ENCODE measurements at places on chromosomes 7 and 10.
A peak's percentile ranks its signal among the peaks of the same experiment; 100 is the strongest.

GRCh38 chr7:17787257-17787656 lies 153.0 kb downstream of the SNX13 start:
- DNase-seq = no peak

GRCh38 chr7:33707427-33707826 lies 197.9 kb upstream of the BMPER start:
- no peak for DNase-seq

- DNase-seq = no peak
Observed at GRCh38 chr7:123824754-123825067, 20.3 kb upstream of the HYAL4 start.

DNA sequence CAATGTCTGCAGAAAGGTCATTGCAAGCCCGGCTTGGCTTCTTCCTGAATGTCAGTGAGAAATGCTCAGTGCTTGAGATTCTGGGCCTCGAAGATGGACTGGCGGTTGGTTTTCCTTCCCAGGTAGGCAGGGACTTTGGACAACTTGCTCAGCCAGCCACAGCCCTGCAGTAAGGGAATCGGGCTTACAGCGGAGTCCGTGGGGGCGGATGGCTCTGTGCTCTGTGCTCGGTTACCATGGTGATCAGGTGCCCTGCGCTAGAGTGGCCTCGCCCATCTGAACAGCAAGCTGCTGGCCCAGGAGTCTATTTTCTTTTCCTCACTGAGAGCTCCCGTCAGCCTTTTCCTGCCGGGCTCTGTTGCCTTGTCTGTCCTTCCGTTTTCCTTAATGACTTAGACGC lies 77.8 kb upstream of the SH2B2 start:
- no peak for DNase-seq

DNA sequence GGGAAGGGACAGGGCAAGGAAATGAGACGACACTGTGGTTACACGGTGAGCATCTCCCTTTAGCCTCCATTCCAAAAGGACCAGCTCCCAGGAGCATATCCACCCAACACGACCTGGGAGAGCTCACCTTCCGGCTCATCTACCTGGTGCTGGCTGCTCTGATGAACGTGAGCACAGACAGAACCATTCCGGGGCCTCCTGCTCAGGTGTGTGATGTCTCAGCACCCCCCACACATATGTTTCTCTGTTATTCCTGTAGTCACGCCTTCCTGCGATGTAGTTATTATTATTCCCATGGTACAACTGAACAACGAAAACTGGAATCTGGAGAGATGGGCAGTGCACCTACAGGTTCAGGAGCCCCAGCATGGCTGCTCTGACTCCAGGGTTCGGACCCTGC lies 20.5 kb upstream of the GPR26 start:
- no peak for DNase-seq

DNA sequence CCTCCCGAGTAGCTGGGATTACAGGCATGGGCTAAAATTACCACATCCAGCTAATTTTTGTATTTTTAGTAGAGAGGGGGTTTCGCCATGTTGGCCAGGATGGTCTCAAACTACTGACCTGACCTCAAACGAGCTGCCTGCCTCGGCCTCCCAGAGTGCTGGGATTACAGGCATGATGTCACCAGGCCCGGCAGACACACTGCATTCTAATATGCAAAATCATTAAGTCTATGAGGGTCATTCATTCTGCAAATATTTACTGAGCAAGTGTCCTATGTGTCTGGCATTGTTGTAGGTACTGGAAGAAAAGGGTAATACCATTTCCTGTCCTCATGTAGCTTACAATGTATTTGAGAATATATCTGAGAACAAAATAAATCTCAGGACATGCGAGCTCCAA lies 2.7 kb downstream of the PUS7 start:
- no peak for DNase-seq

DNA sequence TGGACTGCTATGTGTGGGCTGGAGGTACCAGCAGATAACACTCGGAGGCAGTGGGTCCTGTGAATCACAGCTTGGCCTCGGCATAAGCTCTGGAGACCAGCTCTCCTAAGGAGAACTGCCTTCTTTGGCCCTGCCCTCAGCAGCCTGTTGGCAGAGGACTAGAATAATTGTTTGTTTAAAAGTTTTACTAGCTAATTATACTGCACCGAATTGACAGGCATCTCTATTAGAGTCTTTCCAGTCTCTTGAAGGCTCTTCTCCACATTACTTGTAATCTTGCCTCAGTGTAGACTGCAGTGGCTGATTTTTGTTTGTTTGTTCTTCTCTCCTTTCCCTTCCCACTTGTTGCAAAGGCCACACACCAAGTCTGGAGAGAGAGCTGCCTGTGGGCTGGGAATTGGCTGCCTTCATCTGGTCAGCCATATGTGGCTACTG lies 183.2 kb downstream of the AUTS2 start:
- peak; percentile 46 for DNase-seq

GRCh38 chr7:143049362-143049761 lies 2.8 kb upstream of the OR6V1 start:
- DNase-seq = peak; percentile 59

DNA sequence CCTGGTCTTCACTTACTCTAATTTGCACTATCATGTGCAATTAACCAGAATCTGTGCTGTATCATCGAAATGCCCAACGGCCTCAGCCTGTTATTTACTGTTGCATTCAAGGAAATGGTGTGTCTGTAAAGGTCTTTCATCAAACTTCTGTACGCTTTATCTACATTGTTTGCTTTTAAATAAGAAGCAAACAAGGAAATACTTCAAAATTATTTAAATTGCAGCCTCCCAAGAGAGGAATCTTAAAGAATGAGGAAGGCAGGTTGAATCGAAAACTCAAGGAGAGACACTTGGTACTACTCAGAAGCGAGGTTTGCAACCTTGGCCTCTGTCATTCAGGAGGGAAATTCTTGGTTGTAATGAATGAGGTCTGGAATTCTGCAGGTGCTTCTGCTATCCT lies 40.7 kb downstream of the MGAM start:
- no peak for DNase-seq

DNA sequence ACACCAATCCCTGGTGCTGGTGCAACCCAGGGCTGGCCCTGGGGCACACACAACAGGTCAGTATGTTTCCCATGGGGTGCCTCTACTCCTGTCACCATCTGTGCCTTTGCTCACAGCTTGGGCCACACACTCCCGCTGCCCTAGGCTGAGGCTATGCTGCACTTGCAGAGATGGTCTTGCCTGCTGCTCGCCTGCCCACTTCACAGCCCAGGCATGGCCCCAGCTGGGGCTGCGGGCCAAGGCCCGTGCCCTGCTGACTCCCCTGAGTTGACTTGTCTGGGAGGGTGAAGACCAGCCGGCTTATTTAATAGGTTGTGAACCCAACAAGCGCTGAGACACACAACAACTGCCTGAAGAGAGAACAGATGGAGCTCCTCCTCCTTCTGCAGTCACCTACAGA lies 184.1 kb downstream of the ZNF33B start:
- DNase-seq = no peak

DNA sequence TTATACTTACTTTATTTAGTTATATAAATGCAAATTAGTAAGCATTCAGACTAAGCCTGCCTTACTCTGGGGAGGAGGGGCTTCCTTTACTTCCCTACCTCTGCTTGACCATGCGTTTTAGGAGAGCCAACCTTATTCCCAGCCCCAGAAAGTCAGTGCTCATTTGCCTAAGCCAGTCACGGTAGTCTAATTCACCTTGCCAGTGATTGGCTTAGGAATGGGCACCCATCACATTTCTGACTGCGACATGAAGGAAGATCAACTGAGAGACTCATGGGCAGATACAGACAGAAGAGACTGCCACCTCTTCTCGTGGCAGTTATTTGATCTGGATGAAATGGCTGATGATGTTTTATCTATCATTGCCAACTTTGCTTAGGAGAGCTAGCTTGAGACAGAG lies 29.5 kb downstream of the RPA3 start:
- no peak for DNase-seq

DNA sequence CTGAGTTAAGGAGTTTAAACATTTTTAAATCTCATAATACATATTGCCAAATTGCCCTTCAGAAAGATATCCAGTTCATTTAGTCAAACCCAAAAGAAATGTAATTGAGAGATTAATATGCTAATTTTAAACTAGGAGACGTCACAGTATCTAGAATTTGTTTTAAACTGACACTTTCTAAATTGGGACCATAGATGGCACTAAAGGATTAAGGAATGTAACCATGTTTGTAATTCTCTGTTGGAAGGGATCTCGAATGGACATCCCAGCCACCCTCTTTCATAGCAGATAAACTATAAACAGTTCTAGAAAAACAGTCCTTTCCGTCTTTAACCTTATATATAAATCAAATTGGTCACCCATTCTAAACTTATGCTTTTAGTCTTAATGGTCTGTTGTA lies 30.0 kb upstream of the SAMD9L start:
- no peak for DNase-seq

- peak; percentile 36 for DNase-seq
Observed at GRCh38 chr10:30493609-30494530, 59.9 kb downstream of the MAP3K8 start.

DNA sequence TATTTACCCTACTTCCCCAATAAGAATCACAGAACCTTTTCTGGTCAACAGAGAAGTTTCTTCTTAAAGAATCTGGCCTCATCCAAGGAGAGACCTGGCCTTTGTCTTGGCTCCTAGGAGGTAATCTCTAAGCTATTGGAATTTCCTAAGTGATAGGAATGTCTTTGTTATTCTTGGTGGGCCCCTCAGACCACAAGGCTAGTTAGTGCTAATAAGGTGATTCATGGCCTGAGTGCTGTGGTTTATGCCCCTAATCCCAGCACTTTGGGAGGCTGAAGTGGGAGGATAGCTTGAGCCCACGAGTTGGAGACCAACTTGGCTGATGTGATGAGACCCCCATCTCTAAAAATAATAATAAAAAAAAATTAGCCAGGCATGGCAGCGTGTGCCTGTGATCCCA lies 60.0 kb upstream of the CYP2C18 start:
- no peak for DNase-seq
